T-cell (primary cell): ENCODE measurements at places on chromosomes 12 and 14.

- no peak for DNase-seq
Observed at GRCh38 chr14:21703357-21704326, 30.0 kb upstream of the OR4E1 start.

DNA sequence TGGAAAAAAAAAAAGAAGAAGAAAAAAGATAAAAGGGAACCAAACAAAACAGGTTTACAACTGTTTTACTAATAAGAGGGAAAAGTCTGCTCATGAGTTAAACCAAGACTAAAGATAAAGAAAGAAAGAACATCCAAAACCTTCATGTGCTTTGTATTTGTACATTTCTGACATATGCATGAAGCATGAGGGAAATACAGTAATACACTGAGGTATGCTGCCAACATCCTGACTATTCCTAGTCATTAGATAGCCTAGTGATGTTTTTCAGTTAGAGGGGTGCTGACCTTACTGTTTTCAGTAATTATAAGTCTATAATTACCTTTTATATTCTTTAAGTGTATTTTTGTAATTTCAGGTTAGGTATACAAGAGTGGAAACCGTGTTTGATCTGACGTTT, 793.3 kb downstream of the DIO2 start:
- DNase-seq = no peak

DNA sequence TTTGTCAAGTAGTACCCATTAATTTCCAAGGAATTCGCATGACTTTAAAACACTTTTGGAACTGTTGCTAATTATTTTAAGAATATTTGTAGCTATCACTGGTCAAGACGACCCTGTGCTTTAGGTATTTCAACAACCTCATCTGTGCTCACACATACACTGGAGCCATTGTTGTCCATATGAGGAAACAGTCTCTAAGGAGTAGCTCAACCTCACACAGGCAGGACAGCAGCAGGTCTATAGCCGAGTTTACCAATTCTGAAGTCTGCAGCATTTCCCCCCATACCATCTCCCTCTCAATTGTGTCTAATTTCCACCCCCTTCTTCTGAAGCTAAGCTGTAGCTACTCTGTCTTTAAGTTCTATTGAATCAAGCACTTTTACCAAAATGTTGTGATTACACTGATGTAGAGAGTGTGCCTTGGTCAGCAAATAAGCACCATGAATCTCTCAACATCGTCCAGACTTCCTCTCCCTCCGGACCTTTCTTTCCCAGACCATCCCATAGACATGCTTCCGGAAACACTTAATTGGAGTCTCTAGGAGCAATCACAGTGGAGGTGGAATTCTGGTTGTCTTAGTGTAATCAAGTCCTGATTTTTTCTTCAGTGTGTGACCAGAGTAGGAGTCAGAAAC, 48.5 kb upstream of the NUAK1 start:
- DNase-seq = no peak

DNA sequence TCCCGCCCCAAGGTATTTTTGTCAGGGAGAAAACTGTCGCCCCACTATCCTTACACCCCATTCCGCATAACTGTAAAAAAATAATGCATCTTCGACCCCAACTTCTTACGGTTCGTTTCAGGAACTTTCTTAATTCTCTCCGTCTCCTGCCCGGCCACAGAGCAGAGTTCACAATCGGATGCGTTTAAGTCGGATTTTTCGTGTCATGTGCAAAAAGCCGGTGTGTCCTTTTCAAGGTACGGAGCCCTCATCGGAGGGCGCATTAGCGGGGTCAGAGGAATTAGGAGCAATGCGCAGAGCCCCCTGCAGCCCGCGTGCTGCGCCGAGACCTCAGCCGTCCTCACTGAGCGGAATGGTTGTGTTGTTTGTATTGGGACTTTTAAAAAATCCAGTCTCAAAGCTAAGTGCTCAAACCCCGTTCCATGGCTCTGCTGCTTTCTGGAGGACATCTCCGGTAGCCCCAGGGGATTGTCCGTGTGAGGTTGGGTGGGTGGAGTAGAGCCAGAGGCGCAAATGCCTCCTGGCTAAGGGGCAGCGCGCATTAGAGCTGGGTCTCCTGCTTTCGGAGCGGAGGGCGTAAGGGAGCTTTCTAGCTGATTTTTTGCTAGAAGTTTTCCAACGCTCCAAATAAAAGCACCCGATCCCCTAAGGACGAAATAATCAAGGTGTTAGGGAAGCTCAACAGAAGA, 3.9 kb upstream of the GSC start:
- DNase-seq = no peak

- DNase-seq = no peak
Observed at GRCh38 chr14:61098721-61099120, 117.7 kb downstream of the SLC38A6 start.

- no peak for DNase-seq
Observed at GRCh38 chr12:78406213-78406612, 458.4 kb upstream of the SYT1 start.

DNA sequence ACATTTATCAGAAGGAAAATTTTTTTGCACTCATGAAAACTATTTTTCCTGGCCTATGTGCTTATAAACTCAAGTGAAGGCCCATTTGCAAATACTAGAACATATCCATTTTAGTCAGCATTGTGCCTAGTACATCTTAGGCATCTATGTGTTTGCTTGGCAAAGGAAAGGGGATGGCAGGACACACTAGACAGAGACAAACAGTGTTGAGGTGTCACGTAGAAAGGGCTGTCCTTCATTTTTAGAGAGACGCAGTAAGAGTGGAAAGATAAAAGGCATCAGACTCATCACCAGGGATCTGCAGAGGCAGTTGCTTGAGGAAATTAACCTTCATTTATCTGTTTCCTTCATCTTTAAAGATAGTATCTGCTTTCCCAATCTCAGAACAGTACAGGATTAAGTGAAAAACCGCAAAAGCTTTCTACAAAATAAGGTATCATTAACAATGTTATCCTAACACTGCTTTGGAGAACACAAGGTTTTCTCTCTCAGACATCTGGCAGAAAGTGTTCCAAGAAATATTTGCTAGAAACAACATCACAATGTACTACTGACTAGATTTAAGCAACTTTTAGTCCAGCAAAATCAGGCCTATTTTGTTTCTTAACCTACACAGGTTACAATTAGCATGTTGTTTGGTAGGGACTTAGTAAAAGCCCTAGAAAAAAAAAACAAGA, 2.0 kb downstream of the YBX3 start:
- no peak for DNase-seq

DNA sequence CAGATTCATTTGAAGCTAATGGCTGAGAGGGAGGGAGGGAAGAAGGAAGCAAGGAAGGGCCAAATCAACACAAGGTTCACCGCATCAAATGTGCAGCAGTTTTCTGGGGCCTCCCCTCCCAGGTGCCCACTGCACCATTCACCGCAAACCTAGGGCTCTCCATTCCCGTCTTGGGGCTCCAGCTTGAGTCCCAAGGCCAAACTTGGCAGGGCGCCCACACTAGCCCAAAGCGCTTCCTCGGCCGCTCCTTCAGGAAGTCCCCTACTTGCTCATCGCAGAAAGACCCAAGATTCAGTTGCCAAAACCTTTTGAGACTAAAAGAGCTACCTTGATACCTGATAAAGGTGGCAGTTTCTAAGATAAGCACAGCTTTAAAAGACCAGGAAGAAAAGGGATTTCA, 140.5 kb upstream of the FKBP4 start:
- no peak for DNase-seq
